Natural killer cell treated with Interleukin-12 subunit alpha and Interleukin-12 subunit beta and Interleukin-15 and Interleukin-18, amount 100 ng/mL, for 72 hours (primary cell): ENCODE measurements at places on chromosomes 3 and 15. TPM values are rescaled to one million over a fixed set of nuclear protein-coding genes. Genes with fewer than 3 reads are reported as not detected.

DNA sequence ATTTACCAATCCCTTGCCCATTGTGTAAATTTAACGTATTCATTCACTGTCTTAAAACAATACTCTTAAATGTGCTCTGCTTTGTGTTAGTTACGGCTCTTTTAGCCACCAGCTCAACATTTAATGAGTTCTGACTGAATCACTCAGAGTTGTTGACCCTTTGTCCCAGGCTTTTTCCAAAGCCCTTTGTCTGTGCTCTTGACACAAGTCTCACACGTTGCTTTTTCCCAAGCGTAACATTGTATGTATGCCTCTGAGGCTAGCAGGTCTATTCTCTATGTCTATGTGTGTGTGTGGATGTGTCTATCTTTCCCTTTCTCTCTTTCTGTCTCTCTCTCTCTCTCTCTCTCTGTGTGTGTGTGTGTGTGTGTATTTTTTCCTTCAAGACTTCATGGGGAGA lies 435.4 kb upstream of the GOLIM4 start:
- no peak for DNase-seq

- no peak for DNase-seq
Measured at GRCh38 chr3:126663750-126664149, 8.8 kb upstream of the TXNRD3 start.

GRCh38 chr15:98904544-98904943 lies 103.0 kb downstream of the PGPEP1L start:
- DNase-seq: no peak

The CPLX3 gene
- 1.7 TPM for total RNA-seq

- DNase-seq: no peak
Measured at GRCh38 chr3:33392144-33392543, 48.1 kb downstream of the UBP1 start.

The GUCA1C gene
- total RNA-seq: not detected

- DNase-seq: no peak
Measured at GRCh38 chr3:134883697-134884385, 88.8 kb downstream of the EPHB1 start.

GRCh38 chr15:42363942-42364341 lies 4.6 kb downstream of the CAPN3 start:
- no peak for DNase-seq

The TMEM212 gene
- not detected for total RNA-seq

The MCF2L2 gene
- 3.3 TPM for total RNA-seq

- no peak for DNase-seq
Measured at GRCh38 chr3:143658861-143659260, 189.4 kb downstream of the SLC9A9 start.

DNA sequence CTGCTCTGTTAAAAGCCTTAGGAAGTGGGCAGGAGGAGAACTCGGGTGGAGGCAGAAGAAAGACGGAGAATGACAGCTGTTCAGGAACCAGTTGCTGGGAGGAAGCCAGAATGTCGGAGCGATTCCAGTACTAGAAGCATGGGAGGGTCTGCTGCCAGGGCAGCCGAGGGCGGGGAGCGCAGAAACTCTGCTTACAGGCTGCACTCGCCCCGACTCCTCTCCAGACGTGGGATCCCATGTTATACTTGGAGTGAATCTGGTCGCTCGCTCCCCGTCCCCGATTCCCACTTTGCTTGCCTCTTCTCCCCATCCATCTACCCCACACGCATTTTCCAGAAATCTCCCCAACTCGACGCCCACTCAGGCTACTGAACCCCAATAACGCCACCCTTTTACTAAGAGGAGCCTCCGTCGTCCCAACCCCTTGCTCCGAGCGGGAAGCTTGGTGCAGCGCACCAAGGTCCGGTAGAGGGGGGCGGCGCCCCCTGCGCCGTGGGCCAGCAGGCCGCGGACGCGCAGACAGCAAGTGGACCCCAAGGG lies 665 bp downstream of the GATM start:
- DNase-seq: no peak

The RAD54L2 gene
- 63.4 TPM for total RNA-seq

- DNase-seq: no peak
Measured at GRCh38 chr3:46378426-46378942, 7.7 kb downstream of the CCR5 start.

- no peak for DNase-seq
Measured at GRCh38 chr3:44427683-44428082, 49.8 kb downstream of the ZNF445 start.

The SI gene
- total RNA-seq: not detected

GRCh38 chr15:59998305-59998949 lies 5.7 kb upstream of the FOXB1 start:
- DNase-seq: no peak

GRCh38 chr15:64574301-64575017 lies 114.1 kb downstream of the ZNF609 start:
- no peak for DNase-seq

DNA sequence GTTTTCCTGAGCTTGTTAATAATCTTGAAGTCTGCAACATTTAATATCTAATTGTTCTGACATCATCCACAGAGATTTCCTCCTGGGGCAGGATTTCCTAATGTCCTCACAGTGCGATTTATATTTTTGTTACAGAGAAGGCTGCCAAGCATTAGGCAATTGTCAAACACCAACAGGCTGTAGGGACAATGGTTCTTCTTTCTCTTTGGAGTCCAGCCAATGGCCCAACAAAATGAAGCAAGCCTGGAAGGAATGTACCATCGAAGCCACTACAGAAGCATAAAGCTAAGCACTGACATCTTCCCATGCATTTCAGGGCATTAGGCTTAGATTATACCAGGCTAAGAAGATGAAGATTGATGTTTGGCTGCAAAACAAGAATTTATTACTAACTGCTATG lies 173.0 kb upstream of the FRMD4B start:
- DNase-seq: no peak

GRCh38 chr15:38864122-38864521 lies 299.5 kb upstream of the RASGRP1 start:
- DNase-seq: no peak

The IL17RB gene
- 1.2 TPM for total RNA-seq

DNA sequence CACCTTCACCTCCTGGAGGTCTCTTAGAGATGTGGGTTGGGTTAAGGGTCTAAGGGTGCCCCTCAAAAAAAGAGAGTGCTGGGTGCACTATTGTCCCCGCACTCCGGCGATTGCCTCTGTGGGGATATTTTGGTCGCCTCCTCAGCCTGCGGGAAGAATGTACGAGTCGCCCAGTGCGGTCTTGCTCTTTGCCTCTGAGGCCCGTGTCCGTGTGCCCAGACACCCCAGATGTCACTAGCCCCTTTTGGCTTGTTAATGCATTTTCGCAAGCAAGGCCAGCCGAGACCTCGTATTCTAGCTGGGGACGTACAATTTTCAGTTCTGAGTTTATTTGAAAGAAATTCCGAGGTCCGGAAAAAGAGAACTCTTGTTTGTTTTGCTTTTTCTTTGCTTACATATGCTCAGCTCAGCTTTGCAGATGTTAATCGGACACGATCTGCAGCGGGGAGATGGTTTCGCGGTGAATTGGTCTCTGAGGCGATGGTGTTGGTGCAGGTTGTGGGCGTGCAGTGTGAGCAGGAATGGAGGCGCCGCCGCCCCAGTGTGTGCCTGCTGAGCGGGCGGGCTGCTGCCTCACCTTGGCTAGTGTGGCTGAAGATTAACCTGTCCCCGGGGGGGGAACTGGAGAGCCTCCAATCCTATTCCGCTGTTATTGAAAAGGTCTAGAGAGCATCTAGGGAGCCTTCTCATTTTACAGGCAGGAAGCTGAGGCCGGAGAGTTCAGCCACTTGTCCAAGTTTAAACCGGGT lies 1.4 kb downstream of the ST6GAL1 start:
- peak; percentile 75 for DNase-seq

DNA sequence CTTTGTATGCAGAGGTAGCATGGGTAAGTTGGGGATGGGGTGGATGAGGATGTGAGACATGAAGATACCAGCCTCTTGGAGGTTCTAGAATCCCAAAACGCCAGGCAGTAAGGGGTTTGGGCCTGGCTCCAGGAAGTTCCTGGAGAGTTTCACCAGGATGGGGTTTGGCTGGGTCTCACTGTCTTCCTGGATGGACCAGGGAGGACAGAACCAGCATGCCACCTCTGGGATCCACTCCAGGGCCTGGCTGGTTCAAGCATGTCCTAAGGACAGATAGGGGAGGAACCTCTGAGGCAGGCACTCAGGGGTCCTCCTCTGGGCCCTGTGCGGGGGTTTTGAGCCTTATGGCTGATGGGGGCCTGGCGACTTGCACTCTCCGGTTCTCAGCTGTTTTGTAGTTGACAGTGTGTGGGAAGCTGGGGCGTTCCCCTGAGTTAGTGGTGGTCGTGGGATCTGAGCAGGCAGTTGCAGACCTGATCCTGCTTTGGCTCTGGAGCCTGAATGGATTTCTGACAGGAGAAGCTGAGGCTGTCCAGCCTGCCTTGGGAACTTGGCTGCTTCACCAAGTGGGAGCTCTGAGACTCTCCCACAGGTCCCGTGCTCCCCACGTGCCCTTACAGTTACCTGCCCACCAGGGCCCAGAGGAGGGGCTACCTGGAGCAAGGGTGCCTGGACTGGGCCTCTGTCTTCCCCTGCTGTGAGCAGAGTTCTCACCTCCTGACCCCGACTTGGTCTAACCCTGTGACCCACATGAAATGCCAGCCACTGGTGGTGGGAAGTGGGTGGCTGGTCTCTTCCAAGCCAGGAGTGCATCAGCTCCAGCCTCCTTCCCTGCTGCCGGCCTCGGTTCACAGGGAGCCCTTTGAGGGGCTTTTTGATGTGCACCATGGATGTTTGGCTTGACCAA lies 128.4 kb downstream of the EEFSEC start:
- DNase-seq: no peak

GRCh38 chr15:29150515-29151483 lies 118.8 kb downstream of the NSMCE3 start:
- DNase-seq: no peak

- no peak for DNase-seq
Measured at GRCh38 chr3:53191836-53192480, 30.9 kb downstream of the PRKCD start.

The SCG5 gene
- total RNA-seq: 3.8 TPM

GRCh38 chr3:87298111-87298718 lies 21.8 kb upstream of the POU1F1 start:
- DNase-seq: peak; percentile 63

- no peak for DNase-seq
Measured at GRCh38 chr3:109257269-109257668, 59.0 kb downstream of the DPPA2 start.

The NRROS gene
- 40.3 TPM for total RNA-seq
